ENCODE measurements at places on chromosomes 2 and 18.

- no peak for DNase-seq
Observed at GRCh38 chr2:218882866-218883366, 2.3 kb downstream of the WNT10A start.

GRCh38 chr2:201183365-201183727 lies 405 bp downstream of the CASP10 start:
- DNase-seq = no peak

DNA sequence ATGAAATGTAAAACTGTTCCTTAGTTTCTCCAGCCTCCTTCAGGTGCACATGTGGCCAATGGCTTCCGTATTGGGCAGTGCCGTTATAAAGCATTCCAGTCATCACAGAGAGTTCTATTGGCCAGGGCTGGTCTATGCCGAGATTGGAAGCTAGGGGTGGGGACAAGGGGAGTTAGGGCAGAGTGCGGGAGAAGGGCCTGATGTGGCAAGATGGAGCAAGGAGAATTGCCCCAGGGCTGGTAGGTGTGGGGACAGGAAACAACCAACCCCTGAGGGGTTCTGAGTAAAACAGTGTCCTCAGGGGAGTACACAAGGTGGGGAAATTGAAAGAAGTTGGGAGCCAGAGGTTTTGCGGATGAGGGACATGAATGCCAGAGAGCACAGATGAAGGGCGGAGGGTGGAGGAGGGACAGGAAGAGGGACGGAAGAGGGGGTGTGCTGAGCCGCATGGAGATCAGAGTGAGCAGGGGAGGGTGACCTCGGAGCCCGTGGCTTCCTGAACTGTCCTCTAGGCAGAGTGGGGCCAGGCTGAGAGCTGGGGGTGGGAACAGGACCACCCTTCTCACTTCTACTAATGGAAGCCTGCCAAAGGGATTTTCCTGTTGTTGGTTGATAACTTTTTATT lies 9.1 kb upstream of the ATP6V1C2 start:
- DNase-seq = no peak

GRCh38 chr2:223865124-223865523 lies 27.7 kb upstream of the AP1S3 start:
- no peak for DNase-seq

- no peak for DNase-seq
Observed at GRCh38 chr2:54568876-54569321, 112.8 kb downstream of the SPTBN1 start.

- DNase-seq = no peak
Observed at GRCh38 chr2:212733273-212733672, 194.7 kb upstream of the ERBB4 start.

DNA sequence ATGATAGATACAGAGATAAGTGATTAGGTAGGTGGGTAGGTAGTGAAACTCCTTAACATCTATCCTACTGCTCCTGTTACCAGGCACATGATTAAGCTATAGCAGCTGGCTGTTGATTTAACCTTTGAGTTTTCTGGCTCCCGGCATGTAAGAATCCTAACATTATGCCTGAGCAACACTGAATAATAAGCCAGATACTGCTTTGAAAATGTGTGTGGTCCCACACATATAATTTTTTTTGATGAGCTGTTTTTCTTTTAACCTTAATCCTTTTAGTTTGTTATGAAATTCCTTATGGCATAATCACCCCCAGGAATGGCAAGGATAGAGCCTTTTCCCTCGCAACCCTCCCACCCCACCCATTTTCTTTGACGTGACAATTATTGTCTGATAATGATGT lies 104.2 kb upstream of the NEUROD1 start:
- DNase-seq = no peak

DNA sequence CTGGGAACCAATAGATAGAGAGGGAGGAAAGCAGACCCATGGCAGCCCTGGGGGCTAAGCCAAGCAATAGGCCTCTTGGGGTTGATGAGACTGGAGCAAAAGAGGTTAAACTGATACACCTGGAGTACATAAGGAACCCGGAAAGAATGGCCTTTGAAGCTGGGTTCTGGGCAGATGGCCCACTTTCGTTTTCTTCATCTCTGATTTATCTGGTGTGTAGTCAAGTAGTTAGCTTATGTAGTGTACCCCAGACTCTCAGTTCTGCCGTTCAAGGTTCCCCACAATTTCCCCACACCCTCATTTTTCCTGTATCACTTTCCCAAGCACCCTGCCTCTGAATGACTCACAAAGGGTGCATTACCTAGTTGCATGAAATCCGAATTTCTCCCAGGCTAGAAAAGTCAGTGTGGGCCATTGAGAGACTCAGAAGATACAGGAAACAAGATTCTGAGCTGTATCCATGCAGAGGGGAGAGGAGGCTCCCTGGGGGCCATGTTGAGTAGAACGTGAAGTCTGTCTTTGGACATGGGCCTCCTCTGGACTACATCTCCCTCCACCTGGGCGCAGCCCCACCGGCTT lies 235.0 kb downstream of the LOXHD1 start:
- no peak for DNase-seq

GRCh38 chr18:79867666-79868065 lies 69.9 kb downstream of the KCNG2 start:
- DNase-seq = no peak

GRCh38 chr2:120589771-120590608 lies 145.7 kb upstream of the GLI2 start:
- DNase-seq = no peak

- no peak for DNase-seq
Observed at GRCh38 chr2:133666621-133667020, 98.4 kb upstream of the NCKAP5 start.

GRCh38 chr18:38789141-38789540 lies 1223.5 kb upstream of the CELF4 start:
- no peak for DNase-seq

GRCh38 chr2:234142530-234142929 lies 92.0 kb downstream of the SPP2 start:
- no peak for DNase-seq

GRCh38 chr2:150872756-150873395 lies 385.4 kb upstream of the RND3 start:
- DNase-seq = no peak

- no peak for DNase-seq
Observed at GRCh38 chr2:66682476-66682875, 247.6 kb downstream of the MEIS1 start.

GRCh38 chr2:220279840-220280239 lies 652.4 kb downstream of the SLC4A3 start:
- no peak for DNase-seq

- DNase-seq = no peak
Observed at GRCh38 chr2:34178482-34178881, 579.4 kb upstream of the FAM98A start.

GRCh38 chr2:127079358-127079920 lies 27.5 kb downstream of the BIN1 start:
- no peak for DNase-seq

DNA sequence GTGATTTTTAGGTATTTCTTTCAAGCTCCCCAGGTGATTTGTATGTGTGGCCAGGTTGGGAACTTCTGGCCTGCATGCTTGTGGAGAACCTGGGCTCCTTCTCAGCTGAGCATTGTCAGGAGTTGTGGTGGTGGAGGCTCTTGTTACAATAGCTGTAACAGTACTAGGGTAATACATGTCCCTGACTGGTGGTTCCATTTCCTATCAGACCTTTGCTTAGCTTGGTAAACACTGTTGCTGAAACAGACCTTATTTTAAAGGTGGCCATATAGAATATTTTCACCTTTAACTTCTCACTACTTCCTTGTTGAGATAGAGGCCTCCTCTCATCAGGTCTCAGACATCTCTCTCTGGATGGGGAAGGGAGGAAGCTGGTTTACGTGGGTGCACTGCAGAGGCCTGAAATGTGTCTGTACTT lies 79.2 kb downstream of the SETBP1 start:
- no peak for DNase-seq

GRCh38 chr2:175318542-175318941 lies 137.0 kb upstream of the ATP5MC3 start:
- DNase-seq = no peak

DNA sequence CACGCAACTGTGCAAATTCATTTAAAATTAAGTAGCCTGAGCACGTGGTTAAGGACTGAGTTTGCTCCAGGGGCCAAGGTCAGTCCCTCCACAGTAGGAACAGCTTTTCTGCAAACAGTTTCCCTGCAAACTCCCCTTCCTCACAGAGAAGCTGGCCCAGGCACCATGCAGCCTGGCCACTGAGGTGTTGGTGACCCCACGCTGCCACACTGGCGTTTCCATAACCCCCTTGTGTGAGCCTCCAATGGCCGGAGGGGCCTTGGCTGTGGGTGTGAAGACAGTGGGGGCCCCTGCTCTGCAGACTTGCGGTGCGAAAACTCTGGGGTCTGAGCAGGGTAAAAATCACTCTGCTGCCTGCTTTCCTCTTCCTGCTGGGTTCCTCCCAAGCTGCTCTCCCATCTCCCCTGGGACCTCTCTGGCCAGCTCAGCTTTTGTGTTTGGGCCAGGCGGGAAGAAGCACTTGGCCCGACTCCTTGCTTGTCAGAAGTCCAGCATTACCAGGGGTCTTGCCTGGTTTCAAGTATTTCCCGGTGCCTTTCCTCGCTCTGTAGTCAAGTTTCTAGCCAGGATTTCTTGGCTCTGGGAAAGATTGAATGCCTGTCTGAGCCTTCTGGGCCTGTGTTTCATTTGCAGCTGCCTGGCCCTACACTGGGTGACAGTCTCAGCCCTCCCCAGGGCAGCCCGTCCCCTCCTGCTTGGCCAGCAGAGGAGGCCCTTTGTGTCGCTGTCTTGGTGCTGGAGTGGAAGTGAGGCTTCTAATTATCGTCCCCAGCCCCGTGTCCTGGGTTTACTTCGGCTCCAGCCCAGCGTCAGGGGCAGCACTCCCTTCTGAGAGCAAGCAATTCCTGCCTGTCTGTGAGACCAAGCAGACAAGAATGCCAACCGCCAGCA lies 131.4 kb upstream of the SLC1A4 start:
- no peak for DNase-seq

DNA sequence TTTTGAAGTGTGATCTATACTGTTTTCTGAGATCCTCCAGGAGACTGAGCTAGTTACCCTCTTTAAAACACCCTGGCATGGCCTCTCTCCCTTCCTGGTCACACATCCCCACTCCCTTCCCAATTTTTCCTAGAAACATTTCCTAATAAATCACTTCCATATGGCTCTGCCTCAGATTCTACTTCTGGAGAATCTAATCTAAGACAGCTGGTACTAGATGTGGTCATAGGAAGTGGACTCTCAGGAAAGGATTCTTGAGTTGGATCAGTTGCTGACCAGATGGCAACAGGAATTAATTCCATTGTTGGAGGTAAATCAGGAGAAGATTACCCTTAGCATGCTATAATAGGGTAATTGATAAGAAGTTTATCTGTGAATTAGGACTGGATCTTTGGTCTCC lies 310.5 kb downstream of the SATB2 start:
- no peak for DNase-seq

DNA sequence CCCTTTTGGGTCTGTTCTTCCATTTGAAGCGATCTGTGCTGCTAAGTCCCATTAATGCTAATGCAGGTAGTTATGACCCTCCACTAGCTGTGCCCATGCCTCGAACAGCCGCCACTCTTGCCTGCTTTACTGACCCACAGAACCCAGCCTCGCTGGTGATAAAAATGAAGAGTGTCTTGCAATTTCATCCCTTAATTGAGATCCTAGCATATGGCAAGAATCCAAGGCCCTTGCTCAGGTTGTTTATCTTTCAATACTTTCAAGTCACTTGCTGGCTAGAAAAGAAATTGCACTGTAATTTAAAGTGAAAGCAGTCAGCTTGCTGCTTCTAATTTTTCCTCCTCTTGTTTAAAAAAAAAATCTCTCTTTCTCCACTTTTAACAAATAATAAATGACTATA lies 73.6 kb downstream of the ZNF521 start:
- no peak for DNase-seq

DNA sequence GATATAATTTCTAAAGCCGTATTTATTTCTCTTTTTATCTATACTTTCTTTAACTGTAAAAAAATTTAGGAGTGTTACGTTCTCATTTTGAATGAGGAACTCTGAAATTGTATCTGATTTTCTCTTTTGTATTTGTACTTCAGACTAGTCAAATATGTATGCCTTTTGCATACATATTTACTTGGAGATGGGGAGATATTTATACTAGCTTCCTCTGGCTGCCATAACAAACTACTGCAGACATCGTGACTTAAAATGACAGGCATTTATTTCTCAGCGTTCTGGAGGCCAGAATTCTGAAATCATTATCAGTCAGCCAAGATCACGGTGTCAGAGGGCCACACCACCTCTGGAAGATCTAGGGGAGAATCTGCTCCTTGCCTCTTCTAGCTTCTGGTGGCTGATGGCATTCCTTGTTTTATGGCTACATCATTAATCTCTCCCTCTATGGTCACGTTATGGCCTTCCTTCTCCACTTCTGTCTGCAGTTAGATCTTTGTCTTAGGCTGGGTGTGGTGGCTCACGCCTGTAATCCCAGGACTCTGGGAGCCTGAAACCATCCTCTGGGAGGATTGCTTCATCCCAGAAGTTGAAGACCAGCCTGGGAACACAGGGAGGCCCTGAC lies 8.2 kb downstream of the LCLAT1 start:
- no peak for DNase-seq

DNA sequence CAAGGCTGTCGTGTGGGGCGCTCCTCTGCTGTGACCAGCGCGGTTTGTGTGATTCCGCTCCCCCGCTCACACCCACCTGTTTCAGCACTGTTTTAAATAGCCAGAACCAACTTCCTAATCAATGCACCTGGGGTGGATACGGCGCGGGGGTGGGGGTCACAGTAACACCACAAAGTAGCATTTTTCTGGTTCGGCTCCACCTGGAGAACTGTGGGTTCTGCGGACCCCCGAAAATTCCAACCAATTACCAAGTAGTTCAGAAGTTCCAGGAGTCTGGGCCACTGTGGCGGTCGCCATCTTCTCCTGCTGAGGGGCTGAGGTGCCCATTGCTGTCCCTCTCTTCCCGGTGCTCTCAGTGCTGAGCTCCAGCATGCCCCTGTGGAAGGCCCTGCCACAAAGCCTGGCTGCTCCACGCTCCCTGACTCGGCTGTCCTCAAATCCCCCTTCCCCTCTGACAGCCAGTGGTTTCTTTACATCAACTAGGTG lies 79.4 kb downstream of the GFPT1 start:
- no peak for DNase-seq

DNA sequence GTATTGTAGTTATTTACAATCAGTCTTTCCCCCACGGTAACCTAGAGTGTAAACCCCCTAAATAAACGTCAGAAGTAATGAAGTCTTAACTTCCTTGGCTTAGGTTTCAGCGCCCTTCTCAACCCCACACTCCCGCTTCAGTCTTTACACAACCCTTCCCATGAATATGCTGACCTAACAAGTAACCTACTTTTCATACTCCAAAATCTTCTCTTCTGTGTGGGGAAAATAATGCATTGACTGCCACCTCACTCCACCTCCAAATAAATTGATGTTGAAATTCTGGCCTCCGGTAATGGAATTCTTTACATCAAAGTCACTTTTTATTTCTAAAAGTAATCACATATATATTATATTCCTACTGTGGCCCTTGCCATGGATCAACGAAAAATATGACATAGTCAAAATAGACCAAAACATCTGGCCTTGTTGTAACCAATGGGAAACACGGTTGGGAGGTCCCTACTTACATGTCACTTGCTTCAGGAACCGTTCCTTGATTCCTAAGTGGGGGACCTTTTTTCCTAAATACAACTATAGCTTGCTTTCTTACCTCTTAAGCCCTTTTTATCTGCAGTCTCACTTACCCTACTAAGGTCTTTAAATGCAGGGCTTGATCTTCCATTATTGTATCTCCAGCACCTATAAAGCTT lies 961 bp downstream of the GEN1 start:
- DNase-seq = no peak

All from effector CD4-positive, alpha-beta T cell (primary cell).